IPS DF 6.9 (cell line): ENCODE measurements at places on chromosomes 5 and 9.

- DNase-seq, result no peak
Measured at GRCh38 chr5:85998656-85999055, 619.1 kb upstream of the COX7C start.

- DNase-seq, result no peak
Measured at GRCh38 chr9:120536949-120537640, 42.9 kb downstream of the CDK5RAP2 start.

- no peak for DNase-seq
Measured at GRCh38 chr5:38725371-38725865, 120.4 kb upstream of the OSMR start.

DNA sequence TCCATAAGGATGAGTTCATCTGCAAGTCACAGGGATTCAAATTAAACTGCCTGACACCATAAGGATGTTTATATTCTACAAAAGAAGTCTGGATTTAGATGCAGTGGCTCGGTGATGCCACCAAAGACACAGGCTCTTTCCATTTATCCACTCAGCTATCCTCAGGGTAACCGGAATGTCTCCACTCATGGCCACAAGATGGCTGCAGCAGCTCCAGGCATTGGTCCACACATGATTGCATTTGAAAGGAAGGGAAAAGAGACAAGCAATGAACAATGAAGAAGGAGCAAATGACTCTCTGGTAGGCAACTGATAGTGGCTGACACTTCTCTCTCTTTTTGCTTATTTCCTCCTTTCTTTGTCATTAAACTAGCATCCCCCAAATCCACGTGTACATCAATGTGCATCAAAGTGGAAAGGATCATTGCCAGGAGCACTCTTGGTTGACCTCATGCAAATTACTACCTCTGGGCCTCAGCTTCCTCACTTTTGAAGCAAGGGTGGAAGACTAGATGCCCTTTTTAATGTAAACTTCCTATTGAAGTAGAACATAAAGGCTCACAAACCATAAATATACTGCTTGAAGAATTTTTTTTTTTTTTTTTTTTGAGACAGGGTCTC is 7.2 kb upstream of the SNX30 start:
- DNase-seq, result no peak

- DNase-seq, result no peak
Measured at GRCh38 chr5:139669662-139670368, 21.7 kb downstream of the CXXC5 start.

- no peak for DNase-seq
Measured at GRCh38 chr5:53167836-53168235, 58.3 kb upstream of the MOCS2 start.

GRCh38 chr5:167513381-167513780 is 778.1 kb upstream of the WWC1 start:
- no peak for DNase-seq

DNA sequence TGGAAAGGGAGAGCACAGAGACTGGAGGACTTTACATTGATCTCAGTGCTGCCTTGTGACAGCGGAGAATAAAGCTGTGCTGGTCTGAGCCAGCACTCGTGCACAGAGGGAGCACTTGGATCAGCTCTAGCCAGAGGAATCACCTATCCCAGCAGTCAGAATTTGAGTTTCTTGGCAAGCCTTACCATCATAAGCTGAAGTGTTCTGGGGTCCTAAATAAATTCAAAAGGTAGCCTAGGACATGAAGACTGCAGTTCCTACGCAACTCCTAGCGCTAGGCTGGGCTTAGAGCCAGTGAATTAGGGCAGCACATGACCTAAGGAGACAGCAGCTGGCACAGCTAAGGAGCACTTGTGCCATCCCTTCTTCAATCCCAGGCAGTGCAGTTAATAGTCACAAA is 119.5 kb downstream of the HMHB1 start:
- no peak for DNase-seq

DNA sequence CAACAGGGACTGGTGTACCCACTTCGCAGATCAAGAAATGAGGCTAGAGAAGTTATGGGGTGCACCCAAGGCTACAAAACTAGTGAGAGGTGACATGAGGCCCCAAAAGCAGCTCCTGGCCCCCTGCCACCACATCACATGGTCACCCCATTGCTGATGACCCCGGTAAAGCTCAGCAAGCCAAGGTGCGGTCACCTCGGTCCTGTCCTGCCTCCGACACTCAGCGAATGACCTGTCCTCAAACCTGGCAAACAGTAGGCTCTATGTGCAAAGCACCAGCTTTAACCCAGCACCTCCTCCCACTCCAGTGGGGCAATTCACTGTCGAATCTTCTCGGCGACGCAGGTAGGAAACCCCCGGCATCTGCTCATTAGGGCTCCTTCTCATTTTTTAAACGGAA is 307.4 kb downstream of the RAB3C start:
- DNase-seq, result no peak

DNA sequence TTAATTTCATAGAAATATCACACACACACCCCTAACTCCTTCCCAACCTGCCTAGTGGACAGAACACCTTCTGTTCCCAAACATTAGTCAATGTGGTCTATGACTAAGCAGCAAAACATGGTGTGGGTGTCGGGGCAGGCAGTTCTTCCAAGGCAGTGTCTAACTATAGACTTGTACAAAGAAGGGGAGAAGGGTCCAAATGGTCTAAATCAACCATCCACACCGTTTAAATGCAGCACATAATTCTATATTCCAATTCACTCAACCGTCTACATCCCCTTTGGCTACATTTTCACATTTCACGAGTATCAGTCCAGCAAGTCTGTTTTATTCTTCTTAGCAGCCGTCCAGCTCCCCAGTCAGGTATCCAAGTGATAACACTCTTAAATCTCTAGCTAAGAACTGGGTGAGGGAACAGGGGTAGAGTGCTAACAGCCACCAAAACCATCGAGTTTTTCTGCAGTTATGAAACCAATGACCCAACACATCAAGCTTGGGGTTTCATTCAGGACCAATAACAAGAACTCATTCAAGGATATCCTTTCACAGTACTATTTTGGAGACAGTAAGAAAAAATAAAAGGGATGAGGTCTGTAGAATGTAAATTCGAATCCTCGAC is 3.3 kb downstream of the ZNF608 start:
- no peak for DNase-seq

DNA sequence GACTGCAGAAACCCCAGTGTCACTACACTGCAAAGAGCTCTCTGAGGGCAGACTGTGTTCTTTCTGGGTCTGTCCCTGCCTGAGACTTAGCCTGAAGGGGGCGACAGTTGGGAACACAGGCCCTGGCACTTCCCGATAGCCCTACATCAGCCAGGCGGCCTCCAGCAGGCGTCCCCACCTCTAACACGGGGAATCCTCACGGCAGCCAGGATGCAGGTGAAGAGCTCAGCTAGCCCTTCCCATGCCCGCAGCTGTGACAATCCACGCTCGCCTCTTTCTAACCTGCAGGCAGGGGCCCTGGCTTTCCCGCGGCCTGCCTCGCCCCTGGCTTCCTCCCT is 5.9 kb downstream of the MED22 start:
- DNase-seq, result no peak

- DNase-seq, result no peak
Measured at GRCh38 chr5:135120951-135121350, 86.9 kb upstream of the PITX1 start.

DNA sequence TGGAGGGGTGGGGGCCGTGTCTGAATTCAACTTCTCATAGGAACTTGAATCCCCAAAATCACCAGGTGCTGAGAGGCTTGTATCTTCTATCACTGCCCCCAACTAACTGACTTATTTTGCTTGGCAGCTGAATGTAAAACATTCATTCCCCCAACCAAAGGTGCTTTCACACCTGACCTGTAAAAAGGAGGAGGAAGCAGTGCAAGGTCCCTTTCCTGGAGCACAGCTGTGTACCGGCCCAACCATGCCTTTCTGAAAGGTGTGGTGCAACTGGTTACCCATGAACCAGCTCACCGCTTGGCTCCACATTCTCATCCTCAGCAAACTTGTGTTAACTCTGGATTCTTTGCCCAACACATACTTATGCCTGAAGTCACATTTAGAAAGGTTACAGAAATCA is 34.7 kb downstream of the TMEM167A start:
- DNase-seq, result no peak

DNA sequence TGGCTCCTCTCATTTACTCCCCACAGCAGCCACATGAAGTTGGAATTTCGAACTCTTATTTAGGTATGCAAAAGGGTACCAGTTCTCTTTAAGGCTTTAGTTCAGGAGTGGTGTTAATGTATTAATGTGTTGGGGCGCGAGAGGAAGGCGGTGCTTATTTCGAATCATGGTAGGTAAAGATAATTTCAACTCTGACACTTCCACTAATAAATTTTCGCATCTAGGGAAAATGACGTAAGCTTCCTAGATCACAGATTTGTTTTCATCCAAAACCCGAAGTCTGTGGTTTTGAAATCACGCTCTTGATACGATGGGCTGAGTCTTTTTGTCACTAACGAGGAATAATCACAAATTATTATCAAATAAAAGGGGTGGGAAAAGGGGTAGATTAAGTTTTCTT is 681 bp downstream of the PPWD1 start:
- no peak for DNase-seq

GRCh38 chr5:16487456-16487855 is 21.9 kb upstream of the ZNF622 start:
- no peak for DNase-seq

DNA sequence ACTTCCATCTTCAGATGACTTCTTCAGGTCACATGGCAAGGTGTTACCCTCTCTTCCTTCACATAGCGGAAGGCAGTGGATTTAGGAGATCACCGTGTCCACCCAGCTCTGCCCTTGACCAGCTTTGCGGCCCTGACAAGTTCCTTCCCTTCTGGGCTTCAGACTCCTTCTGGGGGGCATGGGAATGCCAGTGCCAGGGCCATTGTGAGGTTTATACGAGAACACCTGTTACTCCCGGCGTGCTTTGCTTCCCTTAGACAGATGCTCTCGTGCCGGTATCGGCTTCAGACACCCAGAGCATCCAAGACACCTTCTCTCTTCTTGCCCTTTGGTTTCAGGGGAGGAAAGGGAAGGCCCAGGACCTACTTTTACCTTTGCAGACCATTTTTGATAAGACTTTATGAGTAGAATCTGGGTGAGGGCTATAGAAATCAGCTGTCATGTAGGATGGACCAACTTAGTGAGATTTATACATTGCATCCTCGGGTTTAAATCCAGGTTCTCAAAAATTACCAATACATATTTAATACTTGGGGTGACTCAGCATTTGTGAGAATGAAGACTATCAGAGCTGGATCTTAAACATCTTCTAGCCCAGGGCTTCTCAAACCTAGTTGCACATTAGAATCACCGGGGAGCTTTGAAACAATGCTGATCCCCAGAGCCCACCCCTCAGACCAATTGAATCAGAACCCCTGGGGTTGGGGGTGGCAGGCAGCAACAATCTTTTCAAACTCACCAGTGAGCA is 138.2 kb downstream of the MVB12B start:
- no peak for DNase-seq

DNA sequence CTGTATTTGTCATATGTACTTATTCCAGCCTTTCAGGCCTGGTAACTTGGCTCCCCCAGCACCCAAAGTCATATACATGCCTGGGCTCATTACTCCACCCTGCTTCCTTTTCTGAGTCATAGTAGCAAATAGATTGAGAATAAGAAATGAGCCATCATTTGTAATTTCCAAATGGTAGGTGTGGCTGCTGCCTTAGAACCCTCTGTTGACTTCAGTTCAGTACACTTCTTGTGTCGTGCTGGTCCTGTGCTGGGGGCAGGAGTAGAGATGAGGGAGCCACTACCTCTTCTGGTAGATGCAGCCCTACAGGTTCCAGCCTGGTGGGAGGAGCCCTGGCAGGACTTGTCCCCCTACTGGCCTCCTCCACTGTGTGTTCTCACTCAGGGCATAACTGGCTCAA is 11.1 kb downstream of the GM2A start:
- DNase-seq, result no peak

DNA sequence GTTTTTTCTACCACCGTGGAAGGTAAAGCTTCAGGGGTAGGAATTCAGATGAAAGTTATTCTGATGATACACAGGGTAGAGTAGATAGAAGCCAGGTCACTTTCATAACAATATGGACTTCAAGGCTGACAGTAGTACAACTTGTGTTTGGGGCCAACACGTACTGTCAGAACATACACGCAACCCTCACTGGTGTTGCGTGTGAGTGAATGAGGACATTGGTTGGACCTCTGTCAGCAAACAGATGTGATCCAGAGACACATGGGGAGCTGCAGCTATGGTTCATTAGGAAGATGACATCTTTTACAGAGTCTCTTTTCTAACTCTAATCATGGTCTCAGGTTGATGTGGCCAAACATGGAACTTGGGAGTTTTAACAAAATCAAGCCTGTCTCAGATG is 70.1 kb upstream of the MOCS2 start:
- no peak for DNase-seq

DNA sequence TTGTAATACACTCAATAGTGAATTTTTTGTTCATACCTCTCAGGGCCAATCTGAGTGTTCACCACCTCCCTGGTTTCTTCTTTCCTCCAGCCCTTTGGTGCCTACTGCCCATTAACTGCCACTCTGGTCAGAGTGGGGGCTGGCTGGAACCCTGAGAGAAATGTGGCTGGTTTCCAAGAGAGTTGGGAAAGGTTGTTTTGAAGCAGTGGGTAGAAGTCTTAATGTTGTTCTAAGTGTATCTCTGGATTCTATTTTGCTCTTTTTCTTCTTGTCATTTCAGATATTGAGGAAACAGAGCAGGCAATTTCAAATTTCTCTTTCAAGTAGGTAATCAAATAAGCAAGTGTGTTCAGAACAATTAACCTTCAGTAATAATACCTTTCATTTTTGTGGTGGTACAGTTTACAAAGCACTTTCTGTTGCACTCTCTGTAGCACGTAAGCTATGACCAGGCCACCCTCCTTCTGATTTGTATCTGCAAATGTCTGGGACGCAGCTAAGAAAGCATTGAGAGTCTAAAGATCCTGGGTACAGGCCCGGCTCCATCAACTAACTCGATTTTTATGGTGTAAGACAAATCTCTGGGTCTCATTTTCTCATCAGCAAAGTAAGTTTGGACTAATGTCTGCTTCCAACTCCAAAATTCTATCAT is 8.4 kb downstream of the SLC1A3 start:
- DNase-seq, result no peak

GRCh38 chr5:65062469-65063083 is 293.8 kb downstream of the CWC27 start:
- DNase-seq, result no peak

DNA sequence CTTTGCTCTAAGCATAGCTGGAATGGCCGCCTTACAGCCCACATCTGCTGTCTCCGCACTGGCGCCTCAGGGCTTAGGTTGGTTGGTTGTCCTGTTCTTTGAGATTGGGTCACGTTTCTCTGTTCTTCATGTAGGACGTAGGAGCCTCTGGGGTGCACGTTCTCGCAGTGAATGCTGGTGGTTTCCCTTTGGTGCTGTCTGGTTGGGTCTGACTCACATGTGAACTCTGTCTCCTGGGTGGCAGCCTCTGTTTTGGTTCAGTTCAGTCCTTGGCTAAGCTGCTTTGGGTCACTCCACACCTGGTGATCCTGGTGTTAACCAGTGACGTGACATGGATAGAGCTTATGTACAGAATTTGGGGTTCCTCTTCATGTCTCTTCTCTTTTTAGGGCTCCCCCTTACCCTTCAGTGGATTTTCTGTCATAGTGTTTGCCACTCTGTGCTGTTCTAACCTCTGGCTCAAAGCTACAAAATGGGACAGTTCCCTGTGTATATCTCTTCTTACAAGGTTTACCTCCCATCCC is 12.6 kb upstream of the LPCAT1 start:
- no peak for DNase-seq

GRCh38 chr9:137820161-137820855 is 57.3 kb upstream of the CACNA1B start:
- DNase-seq, result no peak
